ENCODE measurements at places on chromosomes 11 and 22.

DNA sequence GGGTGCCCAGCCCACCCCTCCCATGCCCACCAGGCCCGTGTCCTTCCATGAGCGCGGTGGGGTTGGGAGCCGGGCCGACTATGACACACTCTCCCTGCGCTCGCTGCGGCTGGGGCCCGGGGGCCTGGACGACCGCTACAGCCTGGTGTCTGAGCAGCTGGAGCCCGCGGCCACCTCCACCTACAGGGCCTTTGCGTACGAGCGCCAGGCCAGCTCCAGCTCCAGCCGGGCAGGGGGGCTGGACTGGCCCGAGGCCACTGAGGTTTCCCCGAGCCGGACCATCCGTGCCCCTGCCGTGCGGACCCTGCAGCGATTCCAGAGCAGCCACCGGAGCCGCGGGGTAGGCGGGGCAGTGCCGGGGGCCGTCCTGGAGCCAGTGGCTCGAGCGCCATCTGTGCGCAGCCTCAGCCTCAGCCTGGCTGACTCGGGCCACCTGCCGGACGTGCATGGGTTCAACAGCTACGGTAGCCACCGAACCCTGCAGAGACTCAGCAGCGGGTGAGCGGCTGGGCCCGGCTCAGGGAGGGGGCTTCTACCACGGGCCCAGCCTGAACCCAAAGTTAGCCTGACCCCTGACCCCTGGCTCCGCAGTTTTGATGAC, 3.0 kb downstream of the PKP3 start:
- DNase-seq: peak; percentile 74

GRCh38 chr11:74278721-74279161, 32.7 kb downstream of the P4HA3 start:
- no peak for DNase-seq

DNA sequence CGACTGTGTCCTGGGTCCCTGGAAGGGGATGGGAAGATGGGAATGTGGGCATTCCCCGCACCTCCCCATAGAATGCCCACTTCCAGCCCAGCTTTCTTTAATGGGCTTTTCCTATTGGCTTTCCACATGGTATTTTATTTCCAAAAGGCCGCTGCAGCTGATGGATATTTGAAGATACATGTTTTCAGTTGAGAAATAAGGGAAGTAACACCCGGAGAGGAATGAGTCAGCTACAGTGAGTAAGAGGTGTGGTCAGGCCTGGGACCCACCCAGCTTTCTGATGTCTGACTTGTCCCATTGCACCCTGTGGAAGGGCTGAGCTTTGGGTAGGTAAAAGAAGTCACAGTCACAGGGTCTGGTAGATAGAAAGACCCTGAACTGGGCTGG, 476.9 kb downstream of the MIAT start:
- DNase-seq: peak; percentile 62

- DNase-seq: no peak
Measured at GRCh38 chr22:40189997-40190396, 12.3 kb downstream of the TNRC6B start.

DNA sequence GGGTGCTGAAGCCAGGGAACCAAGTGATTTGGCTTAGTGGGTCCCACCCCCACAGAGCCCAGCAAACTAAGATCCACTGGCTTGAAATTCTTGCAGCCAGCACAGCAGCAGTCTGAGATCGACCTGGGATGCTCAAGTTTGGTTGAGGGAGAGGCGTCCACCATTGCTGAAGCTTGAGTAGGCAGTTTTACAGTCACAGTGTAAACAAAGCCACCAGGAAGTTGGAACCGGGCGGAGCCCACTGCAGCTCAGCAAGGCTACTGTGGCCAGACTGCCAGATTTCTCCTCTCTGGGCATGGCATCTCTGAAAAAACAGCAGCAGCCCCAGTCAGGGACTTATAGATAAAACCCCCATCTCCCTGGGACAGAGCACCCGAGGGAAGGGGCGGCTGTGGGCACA, 424.1 kb upstream of the TENM4 start:
- no peak for DNase-seq

DNA sequence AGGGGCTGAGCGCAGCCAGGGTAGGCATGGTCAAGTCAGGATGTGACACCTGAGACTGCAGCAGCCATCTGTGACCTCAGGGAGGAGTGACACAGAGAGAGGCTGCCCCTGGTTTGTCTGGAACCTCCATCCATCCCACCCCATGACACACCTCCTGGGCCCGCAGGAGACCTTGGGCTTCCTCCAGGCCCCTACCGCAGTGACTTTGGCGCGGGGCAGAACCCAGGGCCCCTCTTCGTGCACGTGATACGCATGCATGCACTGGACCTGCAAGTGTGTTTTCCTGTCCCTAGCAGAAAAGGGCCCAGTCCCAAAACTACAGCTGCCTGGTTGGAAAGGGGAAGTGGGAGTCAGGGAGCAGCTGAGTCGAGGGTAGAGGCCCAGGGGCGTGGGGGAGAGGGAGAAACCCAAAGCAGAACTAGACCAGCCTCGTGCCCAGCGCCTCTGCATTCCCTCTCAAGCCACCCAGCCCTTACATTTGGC, 7.9 kb upstream of the CYTH4 start:
- DNase-seq: peak; percentile 55

- no peak for DNase-seq
Measured at GRCh38 chr11:71305041-71305440, 52.7 kb upstream of the SHANK2 start.

All from psoas muscle (tissue), 8 donors.